Right lung (tissue), 10 donors: ENCODE measurements at places on chromosomes 5 and 9. TPM values are rescaled to one million over a fixed set of nuclear protein-coding genes. Genes with fewer than 3 reads are reported as not detected.

The ANKRD31 gene
- 0.34 TPM for polyA plus RNA-seq

The PROB1 gene
- polyA plus RNA-seq, result 0.65 TPM

The CCL28 gene
- polyA plus RNA-seq, result 0.33 TPM

The SPINK9 gene
- 0.31 TPM for polyA plus RNA-seq

The CCL27 gene
- polyA plus RNA-seq, result not detected

The PRDM9 gene
- not detected for polyA plus RNA-seq

The PCDHA9 gene
- polyA plus RNA-seq, result 0.10 TPM

The ABO gene
- polyA plus RNA-seq, result 5.1 TPM

The PCDHGB3 gene
- 2.5 TPM for polyA plus RNA-seq

The SH2D3C gene
- polyA plus RNA-seq, result 26.8 TPM
